HFFc6 (cell line): ENCODE measurements at places on chromosomes 16 and 17. TPM values are rescaled to one million over a fixed set of nuclear protein-coding genes. Genes with fewer than 3 reads are reported as not detected.

DNA sequence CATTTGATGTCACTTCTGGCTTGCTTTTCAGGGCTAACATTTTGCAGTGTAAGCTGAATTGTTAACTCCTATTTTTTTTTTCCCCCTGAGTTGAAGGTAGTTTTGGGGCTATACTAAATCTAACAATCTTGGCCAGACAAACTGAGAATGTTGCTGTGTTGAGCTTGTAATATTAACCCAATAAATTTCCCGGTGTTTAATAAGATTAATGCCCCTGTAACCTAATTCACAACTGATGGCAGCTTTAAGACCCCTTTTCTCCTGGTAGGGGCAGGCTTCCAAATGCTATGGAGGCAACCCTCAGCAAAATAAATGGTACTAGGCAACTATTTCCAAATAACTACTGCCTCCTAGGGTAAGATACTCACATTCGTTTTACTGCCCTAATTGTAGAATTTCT, 549.6 kb upstream of the KIF2B start:
- H3K27me3 ChIP-seq: no peaks in the 10 kb centered on the region
- no peaks in the 10 kb centered on the region for H3K4me1 ChIP-seq
- no peak overlapping the region for H3K4me3 ChIP-seq
- DNase-seq: no peak

The GALR2 gene
- total RNA-seq: 0.14 to 0.15 TPM in 2 of 3 replicates, not detected in the other

The KRTAP4-3 gene
- total RNA-seq: not detected in 3 replicates

GRCh38 chr17:8896087-8896486, 28.6 kb upstream of the PIK3R6 start:
- H3K4me3 ChIP-seq: no peak overlapping the region
- no peaks in the 10 kb centered on the region for H3K36me3 ChIP-seq
- DNase-seq: no peak
- 0 out of 2 replicates have a peak, but pooled peaks cover 6% of the 10 kb centered on the region for H3K4me1 ChIP-seq
- peaks cover 6% of the 10 kb centered on the region for H3K27me3 ChIP-seq

The FOXF1 gene
- 12.6 to 20.5 TPM (median 17.0 TPM) in 3 replicates for total RNA-seq

The MLST8 gene
- total RNA-seq: 34.5 to 38.1 TPM (median 37.2 TPM) in 3 replicates

The ZFPM1 gene
- 5.1 and 5.6 TPM in 2 replicates for total RNA-seq

GRCh38 chr17:33039874-33040273, 48.2 kb downstream of the SPACA3 start:
- H3K4me3 ChIP-seq: no peak overlapping the region
- H3K36me3 ChIP-seq: no peaks in the 10 kb centered on the region
- H3K27ac ChIP-seq: no peak overlapping the region; the same call in 1 of the 2 replicates
- peak; percentile 66 for DNase-seq
- H3K27me3 ChIP-seq: no peaks in the 10 kb centered on the region; the same call in 1 of the 2 replicates
